ENCODE measurements at places on chromosomes 1 and 21.

DNA sequence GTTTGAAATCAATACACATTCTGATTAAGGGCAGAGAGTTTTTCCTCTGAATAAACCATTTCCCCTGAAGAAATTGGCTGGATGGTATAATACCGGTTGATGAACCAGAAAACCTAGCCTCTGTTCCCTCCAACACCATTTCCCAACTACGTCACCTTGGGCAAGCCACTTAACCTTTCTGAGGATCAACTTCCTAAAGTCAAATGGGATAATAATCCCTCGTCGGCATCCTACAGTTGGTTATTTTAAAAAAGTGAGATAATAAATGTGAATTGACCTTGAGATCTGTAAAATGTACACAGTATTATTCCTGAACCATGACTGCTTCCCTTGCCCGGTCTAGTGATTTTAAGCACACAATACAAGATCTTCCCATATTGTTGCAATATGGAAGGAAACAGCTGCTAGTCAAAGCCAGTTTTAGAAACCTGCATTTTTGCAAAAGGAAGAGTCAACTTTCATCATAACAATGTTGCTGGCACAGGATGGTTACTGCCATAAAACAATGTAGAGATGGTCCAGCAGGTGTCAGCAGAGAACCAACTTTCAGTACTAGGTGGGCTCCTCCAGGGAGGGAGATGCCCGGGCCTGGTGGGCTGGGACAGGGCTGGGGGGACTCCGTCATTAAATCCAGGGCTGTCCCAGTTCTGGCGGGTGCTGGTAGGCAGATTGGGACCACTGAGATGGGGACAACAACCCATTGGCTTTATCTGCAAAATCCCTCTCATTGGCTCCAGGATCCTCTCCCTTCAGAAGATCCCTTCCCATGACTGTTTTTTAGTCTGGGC lies 5.2 kb upstream of the HLX start:
- DNase-seq = no peak

GRCh38 chr1:176391621-176392020 lies 71.4 kb upstream of the PAPPA2 start:
- DNase-seq = no peak

GRCh38 chr21:21003701-21004100 lies 5.5 kb downstream of the NCAM2 start:
- DNase-seq = no peak

- no peak for DNase-seq
Measured at GRCh38 chr1:29974316-29974724, 738.0 kb downstream of the PTPRU start.

GRCh38 chr21:45457161-45457831 lies 52.3 kb downstream of the COL18A1 start:
- DNase-seq = no peak

- DNase-seq = no peak
Measured at GRCh38 chr1:2962946-2963345, 58.3 kb upstream of the ACTRT2 start.

DNA sequence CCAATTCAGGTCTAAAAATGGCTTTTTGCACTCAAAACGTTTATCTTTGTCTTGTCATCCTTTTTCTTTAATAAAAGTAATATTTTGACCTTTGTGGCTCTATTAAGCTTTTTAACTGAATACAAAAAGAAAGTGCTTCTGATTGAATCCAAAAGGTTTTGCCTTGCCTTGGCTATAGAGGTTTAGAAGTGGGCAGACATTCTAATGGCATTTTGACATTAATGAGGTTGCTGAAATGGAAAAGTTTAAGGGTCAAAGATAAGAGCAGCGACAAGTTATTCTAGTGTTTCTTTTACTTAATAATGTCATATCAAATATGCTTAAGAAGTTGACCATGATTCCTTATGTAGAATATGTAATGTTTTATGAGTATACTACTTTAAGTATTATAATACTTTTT lies 120.2 kb downstream of the ADGRL2 start:
- no peak for DNase-seq

DNA sequence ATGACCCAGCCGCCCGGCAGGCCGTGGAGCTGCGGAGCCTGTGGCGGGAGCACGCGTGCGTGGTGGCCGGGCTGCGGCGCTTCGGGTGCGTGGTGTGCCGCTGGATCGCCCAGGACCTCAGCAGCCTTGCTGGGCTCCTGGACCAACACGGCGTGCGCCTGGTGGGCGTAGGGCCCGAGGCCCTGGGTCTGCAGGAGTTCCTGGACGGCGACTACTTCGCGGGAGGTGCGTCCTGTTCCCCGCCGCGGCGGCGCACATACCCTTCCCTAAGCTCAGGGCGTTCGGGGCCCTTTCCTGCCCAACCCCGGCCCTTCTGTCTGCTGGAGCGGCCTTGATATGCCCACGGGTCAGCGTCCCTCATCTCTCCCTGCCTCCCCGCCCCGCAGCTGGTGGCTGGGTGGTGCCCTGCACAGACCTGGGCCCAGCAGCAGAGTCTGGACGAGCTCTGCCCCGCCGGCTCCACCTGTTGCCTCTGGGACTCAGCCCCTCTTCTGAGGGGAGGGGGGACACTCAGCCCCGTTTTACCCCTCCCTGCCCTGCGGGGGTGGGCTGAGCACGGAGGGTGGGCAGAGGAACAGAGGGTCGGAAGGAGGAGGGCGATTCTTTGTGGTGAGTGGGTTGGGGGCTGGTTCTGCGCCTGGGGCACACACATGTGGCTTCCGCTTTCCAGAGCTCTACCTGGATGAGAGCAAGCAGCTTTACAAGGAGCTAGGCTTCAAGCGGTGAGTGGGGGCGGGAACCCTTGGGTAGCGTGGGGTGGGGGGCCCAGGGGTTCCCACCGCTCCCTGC lies 688 bp downstream of the PRXL2B start:
- DNase-seq = no peak

- no peak for DNase-seq
Measured at GRCh38 chr1:55302972-55303371, 87.8 kb upstream of the USP24 start.

DNA sequence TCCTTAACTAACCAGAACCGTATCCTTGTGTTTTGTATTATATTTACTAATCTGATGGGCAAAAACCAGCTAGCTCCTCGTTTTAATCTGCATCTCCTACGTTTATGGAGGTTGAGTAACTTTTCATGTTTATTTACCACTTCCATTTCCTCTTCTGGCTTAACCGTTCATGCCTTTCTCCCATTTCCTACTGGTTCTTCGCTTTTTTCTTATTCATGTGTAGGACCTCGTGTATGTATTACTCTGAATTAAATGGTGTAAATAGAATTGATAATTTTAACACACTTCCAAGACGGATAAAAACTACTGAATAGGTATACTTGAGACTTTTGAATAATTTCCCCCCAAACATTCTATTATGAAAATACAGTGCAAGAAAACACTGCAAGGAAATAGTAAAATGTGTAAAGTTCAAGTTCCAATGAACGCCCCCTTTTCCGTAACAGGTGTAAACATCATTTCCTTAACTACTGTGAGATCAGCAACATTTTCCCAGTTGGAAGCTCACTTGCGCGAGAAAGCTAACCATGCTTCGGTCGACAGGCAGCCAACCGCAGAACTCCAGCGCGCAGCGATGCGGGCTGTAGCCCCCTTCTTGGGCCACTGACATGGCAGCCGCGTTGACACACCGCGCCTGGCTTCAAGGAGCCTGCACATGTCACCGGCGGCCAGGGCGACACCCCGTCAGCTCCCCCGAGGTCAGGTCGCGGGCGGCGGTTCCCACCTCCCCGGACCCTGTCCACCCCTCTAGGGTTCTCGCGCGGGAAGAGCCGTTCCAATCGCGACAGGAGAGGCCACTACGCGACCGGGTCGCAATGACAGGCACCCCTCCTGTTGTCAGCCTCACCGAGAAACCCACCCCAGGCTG lies 816 bp downstream of the EDEM3 start:
- peak; percentile 33 for DNase-seq

GRCh38 chr1:241902391-241903065 lies 54.5 kb downstream of the EXO1 start:
- DNase-seq = no peak

- DNase-seq = no peak
Measured at GRCh38 chr1:64967381-64967780, 1.0 kb upstream of the JAK1 start.

- no peak for DNase-seq
Measured at GRCh38 chr1:183090391-183091006, 67.3 kb downstream of the LAMC1 start.

DNA sequence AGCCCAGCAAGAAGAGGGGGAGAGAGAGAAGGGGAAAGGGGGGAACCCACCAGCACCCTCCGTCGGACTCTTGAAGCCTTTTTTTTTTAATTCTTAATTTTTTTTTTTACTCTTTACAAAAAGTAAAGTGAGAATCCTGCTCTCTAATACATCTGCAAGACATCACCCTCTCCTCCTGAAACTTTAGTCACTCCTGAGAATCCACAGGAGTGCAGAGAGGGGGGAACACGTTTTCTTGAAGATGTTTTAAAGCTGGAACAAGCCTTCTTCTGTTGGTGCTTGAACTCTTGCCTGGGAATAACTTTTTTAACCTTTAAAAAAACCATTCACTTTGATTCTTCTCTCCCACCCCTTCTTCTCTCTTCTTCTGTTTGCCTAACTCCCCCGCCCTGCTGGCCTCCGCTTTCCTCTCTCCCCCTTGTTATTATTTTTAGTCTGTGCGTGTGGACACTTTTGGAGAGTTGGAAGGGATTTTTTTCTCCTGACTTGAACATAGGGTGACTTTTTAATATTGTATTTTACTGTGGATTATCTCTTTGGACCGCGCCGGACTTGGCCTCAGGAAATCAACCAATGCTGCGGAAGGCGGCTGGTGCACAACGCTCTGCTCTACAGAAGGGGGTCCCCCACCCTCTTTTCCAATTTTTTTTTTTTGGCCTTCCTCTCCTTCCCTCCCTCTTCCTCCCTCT lies 383 bp upstream of the PRRX1 start:
- DNase-seq = no peak

- DNase-seq = no peak
Measured at GRCh38 chr1:172971241-172971640, 79.5 kb downstream of the TNFSF18 start.

DNA sequence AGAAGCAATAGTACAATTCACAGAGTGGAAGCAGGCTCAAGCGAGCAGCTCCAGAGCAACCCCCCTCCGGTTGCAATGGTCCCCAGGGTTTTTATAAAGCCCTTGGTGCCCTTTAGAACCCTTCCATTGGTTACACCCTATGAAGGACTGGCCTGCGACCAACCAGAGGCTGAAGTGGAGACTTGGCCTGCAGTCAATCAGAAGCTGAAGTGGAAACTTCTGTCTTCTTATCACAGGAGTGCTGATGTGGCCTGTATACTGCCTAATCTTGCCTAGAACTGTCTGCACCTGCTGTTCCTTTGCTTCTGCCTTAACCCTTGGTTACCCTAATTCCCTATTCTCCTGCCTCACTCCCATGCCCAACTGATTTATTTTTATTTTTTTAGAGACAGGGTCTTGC lies 15.4 kb upstream of the FRRS1 start:
- DNase-seq = no peak

GRCh38 chr1:168603501-168604110 lies 27.2 kb downstream of the XCL1 start:
- DNase-seq = peak; percentile 43

DNA sequence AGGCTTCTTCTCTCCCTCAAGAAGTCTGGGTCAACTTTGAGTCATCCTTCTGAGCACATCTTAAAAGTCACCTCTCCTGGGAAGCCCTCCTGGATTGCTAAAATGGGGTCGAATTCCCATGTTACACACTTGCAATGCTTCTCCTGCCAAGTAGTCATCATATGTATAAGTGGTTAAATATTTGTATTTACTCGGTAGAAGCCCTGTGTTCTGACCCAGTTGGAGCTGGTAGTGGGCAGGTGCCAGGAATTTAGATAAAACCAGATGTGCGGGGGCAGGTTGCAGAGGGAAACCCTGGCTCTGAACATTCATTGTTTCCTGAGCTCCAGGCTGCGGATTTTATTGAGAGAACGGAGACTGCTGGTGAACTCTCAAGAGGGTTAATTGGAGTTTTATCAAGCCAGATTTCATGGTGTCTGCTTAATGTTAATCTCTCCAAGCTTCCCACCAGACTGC lies 52.8 kb upstream of the RPL11 start:
- DNase-seq = no peak

DNA sequence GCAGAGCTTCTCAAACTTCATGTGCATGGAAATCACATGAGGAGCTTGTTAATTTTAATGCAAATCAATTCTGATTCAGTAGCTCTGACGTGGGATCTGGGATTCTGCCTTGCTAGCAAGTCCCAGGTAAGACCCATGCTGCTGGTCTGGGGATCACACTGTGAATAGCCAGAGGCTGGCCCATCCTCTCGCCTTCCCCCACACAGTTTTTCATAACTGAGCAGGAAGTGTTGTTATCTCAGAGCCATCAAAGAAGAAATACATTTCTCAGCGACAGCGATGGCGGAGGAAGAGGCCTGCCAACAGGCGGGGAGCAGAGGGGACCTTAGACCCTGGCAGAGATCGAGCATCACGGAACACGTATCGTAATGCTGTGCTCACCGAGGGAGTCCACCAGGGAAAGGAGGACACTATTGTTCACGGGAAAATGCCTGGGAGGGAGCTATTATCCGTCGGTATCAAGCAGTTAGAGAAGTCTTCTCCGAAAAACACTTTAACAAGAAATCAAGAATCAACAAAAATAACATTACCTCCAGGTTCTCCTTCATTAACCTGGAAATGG lies 268.9 kb upstream of the TMEM51 start:
- no peak for DNase-seq

DNA sequence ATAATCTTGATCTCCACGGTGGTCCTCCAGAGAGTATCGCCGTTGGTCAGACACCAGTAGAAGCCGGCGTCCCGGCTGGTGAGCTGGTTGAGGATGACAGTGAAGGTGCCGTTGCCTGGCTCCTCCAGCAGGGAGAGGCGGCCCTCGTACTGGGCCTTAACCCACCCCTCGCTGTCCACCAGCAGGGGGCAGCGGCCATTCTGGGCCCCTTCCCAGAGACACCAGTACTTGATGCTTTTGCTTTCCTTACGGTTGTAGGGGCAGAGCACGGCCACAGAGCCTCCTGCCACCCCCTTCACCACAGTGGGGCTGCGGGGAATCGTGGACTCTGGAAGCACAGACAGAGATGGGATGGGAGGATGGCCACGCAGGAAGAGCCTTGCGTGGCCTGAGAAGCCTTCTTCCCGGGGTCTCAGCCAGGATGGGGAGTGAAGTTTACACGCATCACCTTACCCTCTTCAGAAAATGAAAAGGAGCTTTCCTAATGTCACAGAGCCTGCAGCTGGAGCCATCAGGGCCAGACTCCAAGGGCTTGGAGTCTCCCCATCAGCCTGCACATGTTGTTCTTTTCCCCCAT lies 10.7 kb downstream of the PIGR start:
- no peak for DNase-seq

- DNase-seq = no peak
Measured at GRCh38 chr1:75198163-75198562, 64.0 kb downstream of the LHX8 start.

DNA sequence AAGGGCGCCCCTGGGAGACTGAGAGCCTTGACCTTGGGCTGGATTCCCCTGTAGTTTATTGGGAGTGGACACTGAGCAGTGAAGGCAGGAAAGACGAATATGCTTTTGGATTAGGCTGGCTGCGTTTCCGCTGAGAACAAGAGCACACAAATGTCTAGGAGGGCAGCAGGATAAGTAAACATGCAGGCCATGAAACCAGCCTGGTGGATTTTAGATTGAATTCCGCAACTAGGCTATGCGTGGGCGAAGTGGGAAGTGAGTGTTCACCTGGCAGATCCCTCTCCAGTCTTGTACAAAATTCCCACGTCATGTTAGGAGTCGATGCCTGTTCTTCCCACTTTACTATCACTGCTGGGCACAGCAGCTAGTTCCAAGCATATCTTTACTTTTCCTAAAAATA lies 21.4 kb upstream of the KCNJ6 start:
- no peak for DNase-seq
